Anterior cingulate cortex (tissue), 58 donors: ENCODE measurements at places on chromosomes 4 and X.

- DNase-seq = no peak
Measured at GRCh38 chrX:39855748-39856129, 242.0 kb downstream of the BCOR start.

DNA sequence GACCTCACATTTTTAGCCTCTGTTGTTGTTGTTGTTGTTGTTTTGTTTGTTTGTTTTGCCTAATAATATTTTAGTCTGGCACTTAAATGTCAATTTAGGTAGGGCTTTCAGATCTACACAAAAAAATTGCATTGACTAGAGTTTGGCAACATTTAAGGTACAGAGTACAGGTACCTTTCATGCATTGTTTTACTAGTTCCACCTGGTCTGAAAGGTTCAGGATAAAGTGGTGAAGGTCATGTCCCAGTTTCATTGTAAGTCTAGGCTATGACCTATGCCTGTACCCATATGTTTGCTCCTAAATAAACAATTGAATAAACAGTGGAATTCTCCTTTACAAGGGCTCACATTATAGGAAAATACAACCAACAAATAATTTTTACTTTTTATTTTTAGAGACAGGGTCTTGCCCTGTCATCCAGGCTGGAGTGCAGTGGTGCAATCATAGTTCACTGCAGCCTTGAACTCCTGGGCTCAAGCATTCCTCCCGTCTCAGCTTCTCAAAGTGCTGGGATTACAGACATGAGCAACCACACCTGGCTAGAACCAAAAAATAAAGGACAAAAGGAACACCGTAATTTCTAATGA, 13.8 kb downstream of the RNF128 start:
- DNase-seq = no peak

DNA sequence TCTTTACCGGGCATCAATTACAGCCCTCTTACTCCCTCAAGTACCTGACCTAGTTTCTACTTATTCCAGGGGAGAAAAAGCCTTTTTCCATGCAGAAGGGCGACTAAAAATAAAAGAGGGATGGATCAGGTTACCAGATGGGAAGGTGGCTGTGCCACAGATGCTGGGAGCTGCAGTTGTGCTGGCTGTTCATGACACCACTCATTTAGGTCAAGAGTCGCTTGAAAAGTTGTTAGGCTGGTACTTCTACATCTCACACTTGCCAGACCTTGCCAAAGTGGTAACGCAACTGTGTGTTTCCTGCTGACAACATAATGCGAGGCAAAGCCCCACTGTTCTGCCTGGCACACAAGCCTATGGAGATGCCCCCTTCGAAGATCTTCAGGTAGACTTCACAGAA, 148.4 kb upstream of the FGF16 start:
- DNase-seq = no peak

DNA sequence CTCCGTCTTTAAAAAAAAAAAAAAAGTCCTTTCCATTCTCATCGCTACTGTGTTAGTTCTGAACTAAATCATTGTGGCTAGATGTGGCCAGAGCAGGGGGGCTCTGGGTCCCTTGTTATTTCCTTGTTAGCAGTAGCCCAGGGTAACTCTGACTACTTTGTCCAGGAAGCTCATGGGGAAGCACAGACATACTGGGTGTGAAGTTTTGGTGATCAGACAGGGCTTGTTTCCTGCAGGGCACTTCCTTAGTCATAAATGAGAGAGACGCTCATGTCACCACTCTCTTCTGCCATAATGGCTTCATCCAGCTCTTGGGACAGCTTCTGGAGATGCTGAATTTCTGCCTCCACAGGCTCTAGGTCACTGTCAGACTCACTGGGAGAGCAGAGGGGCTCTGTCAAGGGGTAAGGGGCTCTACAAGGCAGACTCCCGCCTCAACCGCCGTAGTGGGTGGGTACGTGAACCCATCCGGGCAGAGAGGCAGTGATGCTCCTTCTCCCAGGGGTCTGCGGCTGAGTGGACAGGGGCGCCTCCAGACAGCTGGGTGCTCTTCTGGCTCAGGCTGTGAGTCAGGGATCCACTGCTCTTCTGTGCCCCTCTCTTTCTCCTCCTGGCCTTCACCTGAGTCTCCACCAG, 12.9 kb downstream of the STIM2 start:
- DNase-seq = no peak

GRCh38 chr4:154455111-154455510, 36.5 kb downstream of the DCHS2 start:
- DNase-seq = no peak

DNA sequence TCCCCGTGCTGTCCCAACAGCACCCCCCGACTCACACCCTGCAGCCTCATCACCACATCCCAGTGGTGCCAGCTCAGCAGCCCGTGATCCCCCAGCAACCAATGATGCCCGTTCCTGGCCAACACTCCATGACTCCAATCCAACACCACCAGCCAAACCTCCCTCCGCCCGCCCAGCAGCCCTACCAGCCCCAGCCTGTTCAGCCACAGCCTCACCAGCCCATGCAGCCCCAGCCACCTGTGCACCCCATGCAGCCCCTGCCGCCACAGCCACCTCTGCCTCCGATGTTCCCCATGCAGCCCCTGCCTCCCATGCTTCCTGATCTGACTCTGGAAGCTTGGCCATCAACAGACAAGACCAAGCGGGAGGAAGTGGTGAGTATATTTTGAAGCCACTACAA, 5.4 kb downstream of the AMELX start:
- no peak for DNase-seq
